ENCODE measurements at places on chromosomes 7 and 10.

GRCh38 chr7:139212133-139212532, 18.9 kb upstream of the UBN2 start:
- DNase-seq: no peak

DNA sequence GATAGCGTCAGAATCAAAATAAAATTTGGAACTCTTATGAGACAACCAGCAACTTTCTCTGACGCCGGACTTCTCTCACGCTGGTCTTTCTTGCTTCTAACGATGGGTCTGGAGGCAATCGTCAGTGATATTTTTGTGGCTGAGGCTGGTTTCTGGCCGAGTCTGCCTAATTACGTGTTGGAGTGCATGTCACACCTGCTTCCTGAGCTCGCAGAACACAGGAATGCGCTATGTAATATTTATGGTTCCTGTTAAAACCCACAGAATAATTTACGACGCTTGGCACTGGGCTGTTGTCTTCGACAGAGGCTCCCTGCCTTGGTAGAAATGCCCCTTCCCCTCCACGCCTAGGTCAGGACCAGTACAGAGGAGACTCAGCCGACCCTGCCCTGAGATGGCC, 64.9 kb downstream of the NPTX2 start:
- no peak for DNase-seq

DNA sequence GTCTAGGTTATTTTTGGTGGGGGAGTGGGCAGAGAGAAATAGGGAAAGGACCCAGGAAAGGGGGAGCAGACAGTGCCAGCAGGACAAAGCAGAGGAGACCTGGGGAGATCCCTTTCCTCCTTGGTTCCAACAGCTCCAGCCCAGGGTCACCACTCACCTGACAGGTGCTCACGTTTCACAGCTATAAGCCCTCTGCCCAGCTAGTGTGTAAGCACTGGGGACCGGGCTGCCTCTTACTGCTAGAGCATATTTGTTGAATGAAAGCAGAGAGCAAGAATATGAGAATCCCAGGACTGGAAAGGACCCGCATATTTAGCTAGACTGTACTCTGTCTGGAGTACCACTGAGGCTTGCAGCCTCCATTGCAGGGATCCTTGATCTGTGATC, 6.7 kb downstream of the ZCCHC24 start:
- no peak for DNase-seq

DNA sequence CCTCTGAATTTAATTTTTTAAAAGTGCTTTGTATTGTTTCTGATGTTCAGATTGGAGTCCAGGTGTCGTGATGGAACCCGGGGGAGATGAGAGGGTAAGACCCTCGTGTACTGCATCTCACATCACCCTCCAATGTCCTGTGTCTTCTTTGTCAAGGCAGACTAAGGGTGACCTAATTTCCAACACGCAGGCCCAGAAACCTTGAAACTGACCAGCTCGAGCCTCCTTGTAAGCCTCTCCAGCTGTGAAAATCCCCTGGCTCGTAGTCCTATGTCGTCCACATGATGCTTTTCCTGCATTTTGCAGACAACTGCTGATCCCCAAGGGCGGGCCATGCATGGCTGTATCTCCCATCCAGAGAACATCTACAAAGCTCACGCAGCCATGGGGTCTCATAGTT, 220.2 kb downstream of the ARHGAP12 start:
- no peak for DNase-seq

- no peak for DNase-seq
Observed at GRCh38 chr10:33290321-33291052, 44.0 kb downstream of the NRP1 start.

- no peak for DNase-seq
Observed at GRCh38 chr7:106114716-106115383, 2.7 kb upstream of the SYPL1 start.
